ENCODE measurements at places on chromosomes 2 and 18.

- no peak for DNase-seq
Measured at GRCh38 chr2:18272148-18272494, 288.3 kb downstream of the RDH14 start.

DNA sequence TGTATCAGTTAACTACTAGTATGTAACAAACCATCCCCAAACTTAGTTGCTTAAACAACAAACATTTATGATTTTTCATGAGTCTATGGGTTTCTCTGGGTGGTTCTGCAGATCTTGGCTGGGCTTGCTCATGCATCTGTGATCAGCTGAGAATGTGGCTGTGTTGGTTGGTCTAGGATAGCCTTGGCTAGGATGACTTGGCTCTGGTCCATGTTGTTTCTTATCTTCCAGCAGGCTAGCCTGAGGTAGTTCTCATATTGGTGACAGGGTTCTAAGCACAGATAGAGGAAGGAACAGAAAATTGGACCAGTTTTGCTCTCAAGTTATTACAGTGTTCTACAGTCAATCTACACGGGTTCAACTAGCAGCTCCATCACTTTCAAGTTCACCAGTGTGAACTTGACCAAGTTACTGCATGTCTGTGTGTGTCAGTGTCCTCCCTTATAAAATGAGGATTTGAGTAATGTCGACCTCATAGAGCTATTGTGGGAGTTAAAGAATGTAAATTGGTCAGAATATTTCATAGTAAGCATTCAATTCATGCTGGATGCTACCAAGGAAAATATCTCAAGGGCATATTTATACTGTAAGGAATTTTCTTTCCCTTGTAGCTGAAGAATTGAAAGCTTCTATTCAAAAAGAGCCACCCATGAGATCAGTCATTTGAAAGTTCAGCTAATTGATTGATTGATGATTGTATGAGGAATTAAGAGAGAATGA lies 65.3 kb downstream of the MYO3B start:
- no peak for DNase-seq

DNA sequence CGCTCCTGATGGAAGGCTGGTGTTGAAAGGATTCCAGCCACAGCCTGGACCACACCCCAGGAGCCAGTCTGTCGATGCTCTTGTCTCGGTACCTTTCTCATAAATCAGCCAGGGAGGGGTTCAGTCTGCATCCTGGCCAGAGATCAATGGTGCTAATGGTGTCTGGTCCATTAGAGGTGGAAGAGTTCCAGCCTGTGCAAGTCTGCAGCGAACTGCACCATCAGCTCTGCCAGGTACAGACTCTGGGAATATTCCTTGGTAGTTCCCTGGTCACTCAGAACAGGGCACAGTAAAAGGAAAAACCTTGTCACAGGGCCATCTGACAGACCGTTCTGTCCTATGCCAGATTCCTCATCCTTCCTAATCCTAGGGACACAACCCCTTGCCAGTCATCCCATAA lies 164.3 kb downstream of the MTCL1 start:
- no peak for DNase-seq

DNA sequence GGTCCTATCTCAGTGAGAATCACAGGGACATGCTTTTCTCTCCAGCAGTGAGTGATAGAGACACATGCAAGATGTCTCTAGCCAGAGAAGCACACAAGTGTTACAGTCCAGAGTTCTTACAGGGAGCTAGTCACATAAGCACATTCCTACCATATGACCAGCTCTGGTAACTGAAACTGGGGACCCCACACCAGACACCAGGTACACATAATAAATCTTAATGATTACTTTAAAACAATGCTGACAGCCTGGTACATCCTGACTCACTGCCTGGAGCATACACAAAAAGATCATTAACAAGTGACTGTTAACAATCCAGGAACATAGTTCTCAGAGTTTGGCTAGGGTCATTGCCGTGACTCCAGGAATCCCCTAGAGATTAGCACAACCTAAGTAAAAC lies 53.6 kb downstream of the GALNT1 start:
- no peak for DNase-seq

- no peak for DNase-seq
Measured at GRCh38 chr18:9022397-9023155, 79.9 kb upstream of the NDUFV2 start.

DNA sequence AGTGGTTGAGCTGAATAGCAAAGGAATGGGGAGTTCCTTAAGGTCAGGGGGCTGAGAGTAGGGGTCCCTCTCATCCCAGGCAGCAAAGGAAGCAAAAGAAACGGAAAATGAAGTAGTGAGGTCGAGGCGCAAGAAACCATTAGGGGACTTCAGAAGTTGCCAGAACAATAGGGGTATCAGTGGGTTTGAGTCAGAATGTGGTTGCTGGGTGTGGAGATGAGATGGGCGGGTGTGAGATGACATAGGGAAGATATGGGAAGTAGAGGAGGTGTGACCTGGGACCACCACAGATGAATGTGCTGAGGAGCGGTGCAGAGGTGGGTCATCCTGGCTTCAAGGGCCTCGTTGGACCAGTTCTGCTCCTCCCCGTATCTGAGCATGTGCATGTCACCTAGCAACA lies 13.1 kb upstream of the VAPA start:
- no peak for DNase-seq

GRCh38 chr2:241389697-241390096 lies 33.6 kb downstream of the FARP2 start:
- DNase-seq: no peak

DNA sequence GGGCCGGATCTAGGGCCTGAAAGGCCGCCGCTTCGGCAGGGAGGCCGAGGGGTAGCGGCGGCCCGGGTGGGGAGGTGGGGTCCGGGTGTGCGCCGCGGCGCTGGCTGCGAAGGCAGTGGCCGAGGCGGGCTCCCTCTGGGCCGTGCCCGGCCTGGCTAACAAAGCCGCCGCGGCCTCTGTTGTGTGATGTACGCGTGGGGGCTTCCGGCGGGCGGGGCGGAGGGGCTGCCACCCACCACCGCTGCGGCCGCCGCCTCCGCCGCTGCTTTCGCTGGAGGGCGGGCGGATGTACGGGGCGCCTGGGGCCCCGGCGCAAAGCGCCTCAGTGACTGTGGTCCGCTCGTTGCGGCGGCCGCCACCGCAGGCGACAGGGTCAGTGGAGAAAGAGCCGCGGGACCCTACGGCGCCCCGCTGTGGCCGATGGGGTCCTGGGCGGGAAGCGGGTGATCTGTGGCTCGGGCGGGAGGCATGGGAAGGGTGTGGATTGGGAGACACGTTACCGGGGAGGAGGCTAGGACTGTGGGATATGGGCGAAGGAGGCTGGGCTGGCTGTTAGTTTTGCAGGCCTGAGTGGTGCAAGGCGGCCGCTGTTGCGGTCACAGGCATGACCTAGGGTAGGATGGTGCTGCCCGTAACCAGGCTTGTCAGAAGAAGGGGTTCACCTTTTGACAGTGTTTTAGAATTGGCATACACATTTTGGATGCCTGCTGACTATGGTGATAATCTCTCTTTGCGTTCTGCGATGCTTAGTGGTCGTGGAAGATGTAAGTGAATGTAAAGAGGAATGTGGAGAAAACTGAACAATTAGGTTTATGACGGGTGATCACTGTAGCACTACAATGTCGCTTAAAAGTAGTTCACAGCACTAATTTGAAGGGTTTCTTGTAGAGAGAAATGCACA lies 662 bp downstream of the BZW1 start:
- DNase-seq: no peak

- no peak for DNase-seq
Measured at GRCh38 chr2:236866542-236867340, 218.9 kb upstream of the COPS8 start.

DNA sequence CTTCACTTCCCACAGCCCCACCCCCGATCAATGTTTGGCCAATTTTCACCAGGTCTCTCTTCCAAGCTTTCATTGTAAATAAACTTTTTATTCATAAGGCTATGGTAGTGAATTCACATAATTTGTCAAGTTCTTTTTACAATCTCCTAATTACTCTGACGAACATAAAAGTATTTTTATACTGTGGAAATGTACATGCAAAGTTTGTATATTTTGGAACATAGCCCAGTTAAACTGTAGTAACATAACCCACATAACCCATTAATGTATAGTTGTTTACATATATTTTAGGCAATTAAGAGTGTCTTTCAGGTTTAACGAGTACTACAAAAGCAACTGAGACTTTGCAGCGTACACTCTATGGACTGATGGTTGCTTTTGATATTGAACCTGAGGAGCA lies 228.3 kb upstream of the ERBB4 start:
- DNase-seq: no peak

GRCh38 chr2:165535471-165535870 lies 66.0 kb downstream of the CSRNP3 start:
- DNase-seq: no peak

DNA sequence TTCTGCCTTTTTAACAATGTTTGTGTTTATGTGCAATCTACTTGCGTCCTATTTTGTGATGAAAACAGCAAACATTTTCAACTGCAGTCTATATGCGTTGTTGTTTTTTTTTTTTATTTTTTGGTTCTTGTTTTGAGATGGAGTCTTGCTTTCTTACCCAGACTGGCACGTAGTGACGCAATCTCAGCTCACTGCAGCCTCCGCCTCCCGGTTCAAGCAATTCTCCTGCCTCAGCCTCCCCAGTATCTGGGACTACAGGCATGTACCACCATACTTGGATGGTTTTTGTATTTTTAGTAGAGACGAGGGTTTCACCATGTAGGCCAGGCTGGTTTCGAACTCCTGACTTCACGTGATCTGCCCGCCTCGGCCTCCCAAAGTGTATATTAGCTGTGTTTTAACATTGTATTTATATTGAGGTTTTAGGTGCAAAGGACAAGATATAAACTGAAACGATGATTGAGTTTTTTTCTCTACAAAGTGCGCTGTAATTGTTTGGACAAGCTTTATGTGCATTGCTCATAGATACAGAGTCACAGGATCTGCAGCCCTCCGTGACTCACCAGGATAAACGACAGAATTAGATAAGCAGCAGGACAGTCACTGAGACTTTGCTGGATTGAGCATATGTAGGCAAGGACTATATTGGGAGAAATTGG lies 17.4 kb downstream of the CDH7 start:
- DNase-seq: no peak

- DNase-seq: no peak
Measured at GRCh38 chr2:84654414-84654813, 138.1 kb downstream of the DNAH6 start.

DNA sequence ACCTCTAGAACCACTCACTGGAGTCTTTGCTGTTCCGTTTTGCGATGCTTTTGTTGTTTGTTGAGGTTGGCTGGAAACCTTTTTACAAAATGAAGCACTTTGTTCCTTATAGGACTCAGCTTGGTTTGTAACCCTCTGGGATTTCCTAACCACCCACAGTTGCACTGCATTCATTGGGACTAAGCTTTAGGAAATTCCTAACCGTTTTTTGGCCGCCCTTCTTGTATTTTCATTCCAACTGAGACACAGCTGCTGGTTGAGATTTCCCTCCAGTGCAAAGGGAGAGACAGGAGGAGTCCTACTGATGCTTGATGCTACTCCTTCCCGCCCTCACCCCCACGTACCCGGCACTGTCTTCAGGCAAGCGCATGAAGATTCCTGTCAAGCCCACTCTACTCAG lies 6.1 kb upstream of the DIPK1C start:
- no peak for DNase-seq

GRCh38 chr2:196201229-196202009 lies 30.0 kb upstream of the STK17B start:
- DNase-seq: no peak

GRCh38 chr18:45539491-45539891 lies 75.8 kb upstream of the SLC14A2 start:
- no peak for DNase-seq

GRCh38 chr2:99753505-99753904 lies 263.7 kb upstream of the REV1 start:
- no peak for DNase-seq

GRCh38 chr2:173997269-173997668 lies 32.1 kb upstream of the SP3 start:
- no peak for DNase-seq

DNA sequence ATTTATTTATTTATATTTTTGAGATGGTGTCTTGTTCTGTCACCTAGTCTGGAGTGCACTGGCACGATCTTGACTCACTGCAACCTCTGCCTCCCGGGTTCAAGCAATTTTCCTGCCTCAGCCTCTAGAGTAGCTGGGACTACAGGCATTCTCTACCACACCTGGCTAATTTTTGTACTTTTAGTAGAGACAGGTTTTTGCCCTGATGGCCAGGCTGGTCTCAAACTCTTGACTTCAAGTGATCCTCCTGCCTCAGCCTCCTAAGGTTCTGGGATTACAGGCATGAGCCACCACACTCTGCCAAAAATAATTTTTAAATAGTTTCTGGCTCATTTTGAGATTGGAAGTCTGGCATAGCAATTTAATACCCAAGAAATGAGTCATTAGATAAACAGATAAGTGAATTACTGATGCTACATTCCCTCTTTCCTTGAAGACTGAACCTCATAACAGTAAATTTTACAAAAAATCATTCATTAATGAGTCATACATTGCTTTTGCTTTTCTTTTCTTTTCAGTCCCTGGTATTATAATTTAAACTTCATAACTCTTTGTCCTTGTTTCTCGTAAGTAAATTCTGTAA lies 881.6 kb upstream of the PIK3C3 start:
- no peak for DNase-seq

GRCh38 chr18:55477499-55477859 lies 110.5 kb downstream of the TCF4 start:
- no peak for DNase-seq

DNA sequence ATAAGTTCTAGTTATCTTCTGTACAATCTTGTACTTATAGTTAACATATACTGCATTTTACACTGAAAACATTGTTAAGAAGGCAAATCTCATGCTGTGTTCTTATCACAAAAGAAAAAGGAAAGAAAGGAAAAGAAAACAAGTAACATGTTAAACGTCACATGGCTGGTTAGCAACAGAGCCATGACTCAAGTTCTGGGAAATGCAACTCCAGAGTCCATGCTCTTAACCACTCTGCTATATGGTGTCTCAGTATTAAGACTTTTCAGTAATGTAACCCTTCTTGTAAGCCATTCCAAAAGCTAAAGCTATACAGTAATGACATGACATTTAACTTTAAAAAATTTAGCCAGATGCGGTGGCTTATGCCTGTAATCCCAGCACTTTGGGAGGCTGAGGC lies 181.4 kb downstream of the BARD1 start:
- no peak for DNase-seq

DNA sequence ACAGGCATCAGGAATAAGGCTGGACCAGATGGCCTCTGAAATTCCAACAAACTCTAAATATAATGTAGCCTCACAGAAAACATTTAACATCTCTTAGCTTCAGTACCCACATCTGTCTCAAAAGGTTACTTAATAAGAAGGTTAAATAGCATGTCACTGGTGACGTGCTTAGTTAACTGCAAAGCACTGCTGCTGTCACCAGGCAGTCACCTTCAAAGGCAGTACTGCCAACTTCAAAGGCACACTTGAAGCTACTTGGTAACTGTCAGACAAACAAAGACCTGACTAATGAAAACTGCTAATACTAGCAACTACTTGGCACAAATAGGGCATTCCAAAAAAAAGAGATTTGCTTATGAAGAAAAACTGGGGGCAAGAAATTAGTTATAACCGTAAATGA lies 36.2 kb downstream of the EPG5 start:
- DNase-seq: no peak

- DNase-seq: no peak
Measured at GRCh38 chr2:32947484-32948143, 861 bp downstream of the LTBP1 start.

- no peak for DNase-seq
Measured at GRCh38 chr2:233270366-233270765, 18.9 kb downstream of the ATG16L1 start.
